ENCODE measurements at places on chromosomes 12 and 14.

DNA sequence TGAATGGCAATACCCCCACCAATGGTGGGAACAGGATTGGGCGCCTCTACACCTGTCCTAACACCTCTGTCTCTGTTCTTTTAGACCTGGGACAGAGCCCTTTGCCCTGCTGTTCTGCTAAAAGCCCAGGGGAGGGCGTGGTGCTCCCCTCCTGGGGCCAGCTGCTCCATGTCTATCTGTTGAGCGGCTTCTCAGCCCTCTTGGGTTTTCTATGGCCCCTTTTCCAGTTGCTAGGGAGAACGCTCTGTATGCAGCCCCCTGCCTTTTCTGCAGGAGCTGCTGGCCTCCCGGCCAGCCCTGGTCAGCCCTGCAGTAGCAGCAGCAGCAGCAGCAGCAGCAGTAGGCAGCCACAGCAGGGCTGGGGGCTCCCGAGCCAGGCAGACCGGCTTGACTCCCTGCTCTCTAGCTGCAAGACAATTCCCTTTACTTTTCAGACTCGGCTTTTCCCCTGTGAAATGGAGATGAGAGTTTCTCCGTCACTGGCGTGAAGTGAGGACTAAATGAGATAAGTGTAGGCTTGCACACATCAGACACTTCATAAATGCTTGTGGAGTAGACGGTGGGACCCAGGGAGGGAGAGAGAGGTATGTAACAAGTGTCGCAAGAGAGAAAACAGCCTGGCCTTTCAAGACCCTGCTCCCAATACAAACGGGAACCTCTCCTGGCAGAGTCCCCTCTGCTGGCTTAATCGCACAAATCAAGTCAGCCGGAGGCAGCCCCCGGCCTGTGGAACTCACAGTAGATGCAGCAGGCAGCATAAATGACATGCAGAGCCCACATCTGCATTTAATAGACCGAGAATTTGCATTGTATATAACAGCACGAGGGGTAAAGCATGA, 1.0 kb downstream of the RTL1 start:
- no peak for DNase-seq
- H3K4me1 ChIP-seq = peaks cover 69% of the 10 kb centered on the region
- H3K27me3 ChIP-seq = peaks cover 12% of the 10 kb centered on the region
- no peak overlapping the region for H3K27ac ChIP-seq
- H3K36me3 ChIP-seq = peaks cover 39% of the 10 kb centered on the region

- no peaks in the 10 kb centered on the region for H3K36me3 ChIP-seq
- no peak for DNase-seq
- H3K4me1 ChIP-seq = peaks cover 9% of the 10 kb centered on the region
- H3K4me3 ChIP-seq = no peak overlapping the region
These were observed 153.4 kb downstream of the RIMBP2 start for GRCh38 chr12:130562716-130563115.

DNA sequence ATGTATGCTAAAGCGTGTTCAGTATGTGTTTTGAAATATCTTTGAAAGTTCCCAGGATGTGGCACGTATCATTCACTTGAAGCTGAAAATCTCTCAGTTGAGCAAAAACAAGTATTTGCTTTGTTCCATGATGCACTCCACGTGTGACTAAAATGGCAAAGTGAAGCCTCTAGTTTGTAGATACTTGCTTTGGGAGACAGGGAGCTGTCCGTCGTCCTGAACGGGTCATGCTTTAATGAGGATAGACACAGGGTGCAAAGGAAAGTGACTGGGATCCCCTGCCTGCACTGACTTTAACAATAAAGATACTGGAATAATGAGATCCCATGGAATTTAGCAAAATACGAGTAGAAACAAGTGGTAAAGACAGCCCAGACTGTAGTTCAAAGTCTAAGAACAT, 991.4 kb downstream of the NRXN3 start:
- no peaks in the 10 kb centered on the region for H3K27me3 ChIP-seq
- H3K4me3 ChIP-seq = no peak overlapping the region
- no peaks in the 10 kb centered on the region for H3K36me3 ChIP-seq
- no peak overlapping the region for H3K27ac ChIP-seq
- DNase-seq = no peak

- H3K4me3 ChIP-seq = no peak overlapping the region
- DNase-seq = no peak
- no peak overlapping the region for H3K27ac ChIP-seq
- no peaks in the 10 kb centered on the region for H3K27me3 ChIP-seq
- H3K36me3 ChIP-seq = peaks cover 4% of the 10 kb centered on the region
These were observed 8.6 kb downstream of the CAPRIN2 start for GRCh38 chr12:30746190-30746589.

DNA sequence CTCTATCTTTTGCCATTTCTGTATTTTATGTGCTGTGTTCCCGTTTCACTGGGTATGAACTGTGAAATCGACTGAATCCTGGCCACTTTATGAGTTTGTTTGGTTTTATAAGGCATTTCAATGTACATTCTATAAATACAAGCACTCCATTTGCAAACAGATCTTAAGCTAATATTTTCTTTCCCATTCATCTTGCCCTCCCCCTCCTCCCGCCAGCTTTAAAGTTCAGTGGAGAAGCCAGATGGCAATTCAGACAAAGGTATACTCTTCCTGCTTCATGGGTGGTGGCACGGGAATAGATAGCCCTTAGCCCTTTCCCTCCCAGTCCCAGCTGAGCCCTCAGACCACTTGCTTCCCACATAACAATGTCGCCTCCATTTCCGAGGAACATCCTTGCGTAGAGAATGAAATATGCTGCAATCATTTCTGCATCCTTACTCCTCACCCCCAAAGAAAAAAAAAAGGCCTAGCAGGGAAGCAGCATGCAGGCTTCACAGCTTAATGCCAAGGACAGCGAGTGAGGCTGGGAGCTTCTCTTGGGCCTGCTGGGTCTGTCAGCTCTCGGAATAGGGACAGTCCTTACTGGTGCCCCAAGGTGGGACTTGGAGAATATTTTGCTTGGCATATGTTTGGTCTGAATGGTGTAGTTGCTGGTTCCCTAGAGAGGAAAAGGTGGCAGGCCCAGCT, 52.8 kb upstream of the SRSF5 start:
- H3K4me3 ChIP-seq = no peak overlapping the region
- no peak for DNase-seq
- peak overlapping the region; percentile 18 for H3K27ac ChIP-seq
- H3K36me3 ChIP-seq = peaks cover 19% of the 10 kb centered on the region
- H3K4me1 ChIP-seq = peaks cover 72% of the 10 kb centered on the region
- H3K27me3 ChIP-seq = no peaks in the 10 kb centered on the region

- no peak overlapping the region for H3K4me3 ChIP-seq
- DNase-seq = no peak
- no peak overlapping the region for H3K27ac ChIP-seq
- H3K27me3 ChIP-seq = no peaks in the 10 kb centered on the region
These were observed 26.8 kb upstream of the CLIP1 start for GRCh38 chr12:122449317-122449716.

- H3K27me3 ChIP-seq = no peaks in the 10 kb centered on the region
- H3K4me3 ChIP-seq = no peak overlapping the region
- no peak overlapping the region for H3K27ac ChIP-seq
These were observed 52.1 kb downstream of the GALNT4 start for GRCh38 chr12:89472508-89472907.

DNA sequence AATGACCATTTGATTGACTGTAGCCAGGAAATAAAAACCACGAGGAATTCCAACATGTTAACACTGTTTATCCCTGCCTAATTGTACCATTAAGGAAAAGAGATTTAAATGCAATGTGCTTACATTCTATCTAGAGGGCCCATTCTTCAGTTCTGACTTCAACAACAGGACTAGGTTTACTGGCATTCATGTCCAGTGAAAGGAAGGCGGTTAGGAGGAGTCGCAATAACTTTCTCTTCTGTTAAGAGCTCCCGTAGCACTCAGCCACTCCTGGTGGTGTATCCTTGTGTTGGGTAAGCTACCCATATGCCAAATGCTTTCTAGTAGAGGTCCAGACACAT, 154.7 kb downstream of the STXBP6 start:
- H3K27me3 ChIP-seq = no peaks in the 10 kb centered on the region
- no peak for DNase-seq
- H3K36me3 ChIP-seq = no peaks in the 10 kb centered on the region
- H3K4me3 ChIP-seq = no peak overlapping the region

DNA sequence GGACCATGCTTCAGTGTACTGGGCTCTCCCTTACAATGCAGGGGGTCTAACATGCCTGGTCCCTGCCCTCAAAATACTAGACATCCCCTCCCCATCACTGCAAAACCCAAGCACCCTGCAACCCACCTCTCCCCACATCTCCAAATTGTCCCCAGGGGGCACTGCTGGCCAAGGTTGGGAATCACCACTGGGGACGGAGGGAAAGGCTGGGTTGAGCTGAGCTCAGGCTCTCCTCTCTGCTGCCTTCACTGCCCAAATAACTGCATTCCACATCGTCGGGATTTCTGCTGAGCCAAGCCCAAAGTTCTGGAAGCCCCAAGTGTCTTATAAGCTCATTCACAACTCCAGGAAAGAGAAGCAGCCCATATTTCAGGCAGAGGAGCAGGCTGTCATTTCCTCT, 69.6 kb downstream of the NT5DC3 start:
- H3K27ac ChIP-seq = no peak overlapping the region
- H3K4me1 ChIP-seq = peaks cover 17% of the 10 kb centered on the region
- no peak overlapping the region for H3K4me3 ChIP-seq

GRCh38 chr12:93287149-93287548, 90.6 kb upstream of the NUDT4 start:
- H3K36me3 ChIP-seq = no peaks in the 10 kb centered on the region
- no peak for DNase-seq
- H3K27ac ChIP-seq = no peak overlapping the region
- H3K4me1 ChIP-seq = no peaks in the 10 kb centered on the region
- no peak overlapping the region for H3K4me3 ChIP-seq

DNA sequence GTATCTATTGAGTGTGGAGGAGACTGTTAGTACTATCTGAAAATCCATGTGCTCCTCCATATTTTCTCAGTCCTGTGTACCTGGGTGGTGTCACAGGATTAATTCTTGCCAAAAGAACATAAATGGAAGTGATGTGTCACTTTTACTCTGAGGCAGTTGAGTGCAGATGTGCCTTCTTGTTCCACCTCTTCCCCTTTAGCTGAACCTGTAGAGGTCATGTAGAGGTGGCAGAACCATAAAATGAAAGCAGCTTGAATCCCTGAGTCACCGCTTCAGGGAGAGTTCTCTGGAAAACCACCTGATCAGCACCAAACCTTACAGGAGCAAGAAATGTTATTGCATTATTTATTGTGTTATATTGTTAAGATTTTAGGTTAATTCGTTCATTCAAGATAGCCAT, 14.7 kb upstream of the SLC25A3 start:
- H3K4me1 ChIP-seq = no peaks in the 10 kb centered on the region
- H3K27ac ChIP-seq = no peak overlapping the region
- DNase-seq = no peak
- H3K4me3 ChIP-seq = no peak overlapping the region
- no peaks in the 10 kb centered on the region for H3K36me3 ChIP-seq
- H3K27me3 ChIP-seq = no peaks in the 10 kb centered on the region

- H3K27me3 ChIP-seq = peaks cover 24% of the 10 kb centered on the region
- no peak overlapping the region for H3K4me3 ChIP-seq
- H3K4me1 ChIP-seq = peaks cover 25% of the 10 kb centered on the region
- H3K27ac ChIP-seq = no peak overlapping the region
- no peak for DNase-seq
- H3K36me3 ChIP-seq = peaks cover 8% of the 10 kb centered on the region
These were observed 5.6 kb downstream of the GLI1 start for GRCh38 chr12:57465030-57465746.

DNA sequence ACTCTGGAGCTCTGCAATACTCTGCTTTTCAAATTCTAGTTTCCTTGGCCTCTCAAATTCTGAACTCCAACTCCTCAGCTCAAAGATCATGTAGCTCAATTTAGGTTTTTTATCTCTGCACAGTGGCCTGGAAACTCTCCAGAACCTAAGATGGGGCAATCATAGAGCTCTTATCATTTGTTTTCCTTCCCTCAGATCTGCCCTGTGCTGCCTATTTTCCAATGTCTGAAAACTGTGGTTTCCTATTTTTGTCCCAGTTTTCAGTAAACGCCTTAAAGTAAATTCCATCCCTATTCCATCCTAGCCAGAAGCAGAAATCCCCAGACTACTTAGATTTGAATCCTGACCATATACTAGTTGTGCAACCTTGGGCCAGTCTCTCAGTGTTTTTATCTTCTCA, 73.2 kb downstream of the CEP83 start:
- H3K27ac ChIP-seq = no peak overlapping the region
- H3K36me3 ChIP-seq = no peaks in the 10 kb centered on the region
- H3K4me1 ChIP-seq = no peaks in the 10 kb centered on the region
- DNase-seq = no peak

DNA sequence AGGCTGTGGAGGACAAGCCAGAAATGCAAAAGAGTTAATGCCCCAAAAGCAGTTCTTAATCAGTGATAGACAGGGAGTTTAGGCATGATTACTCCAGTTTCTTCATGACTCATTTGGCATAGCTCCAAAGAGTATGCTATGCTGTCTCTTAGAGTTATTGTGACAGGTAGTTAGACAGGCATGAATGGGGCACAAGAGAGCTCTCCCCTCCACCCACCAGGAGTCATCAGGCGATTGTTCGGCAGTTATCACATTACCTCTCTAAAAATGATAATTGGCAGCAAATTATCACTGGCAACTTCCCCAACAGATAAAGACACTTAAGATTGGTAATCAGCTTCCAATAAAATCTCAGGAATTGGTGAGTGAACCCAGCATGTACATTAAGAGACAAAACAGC, 320.1 kb downstream of the DAD1 start:
- H3K27ac ChIP-seq = no peak overlapping the region
- no peak overlapping the region for H3K4me3 ChIP-seq
- H3K4me1 ChIP-seq = no peaks in the 10 kb centered on the region
- no peaks in the 10 kb centered on the region for H3K27me3 ChIP-seq
- H3K36me3 ChIP-seq = no peaks in the 10 kb centered on the region
- no peak for DNase-seq

GRCh38 chr14:64235652-64236640, 58.2 kb downstream of the ESR2 start:
- H3K4me3 ChIP-seq = no peak overlapping the region
- peaks cover 4% of the 10 kb centered on the region for H3K36me3 ChIP-seq
- peak; percentile 12 for DNase-seq
- peaks cover 4% of the 10 kb centered on the region for H3K4me1 ChIP-seq
- H3K27me3 ChIP-seq = no peaks in the 10 kb centered on the region

- H3K4me1 ChIP-seq = peaks cover 38% of the 10 kb centered on the region
- DNase-seq = no peak
- peak overlapping the region; percentile 85 for H3K4me3 ChIP-seq
- H3K27me3 ChIP-seq = peaks cover 4% of the 10 kb centered on the region
These were observed 1.4 kb downstream of the ACTN1 start for GRCh38 chr14:68977718-68978171.

All from spinal cord (tissue), 10 donors.